ENCODE measurements at places on chromosomes 4 and X.

DNA sequence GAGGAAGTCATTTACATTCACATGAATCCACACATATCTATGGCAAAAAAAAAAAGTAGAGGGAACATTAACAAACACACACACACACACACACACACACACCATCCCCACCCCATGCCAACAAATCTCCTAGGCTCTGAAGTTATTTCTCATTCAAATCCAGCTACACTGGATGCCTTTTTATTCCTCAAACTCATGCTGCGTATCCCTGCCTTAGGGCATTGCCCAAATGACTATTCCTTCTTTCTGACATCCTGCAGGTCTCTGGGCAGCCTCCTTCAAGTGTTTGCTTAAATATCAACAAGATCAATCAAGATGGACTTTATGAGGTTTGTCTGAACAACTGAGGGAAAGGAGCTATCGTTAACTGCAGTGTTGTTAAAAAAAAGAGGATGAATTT is 106.5 kb upstream of the FAM9A start:
- no peak for DNase-seq

GRCh38 chr4:83625821-83626220 is 89.9 kb downstream of the GPAT3 start:
- no peak for DNase-seq

- no peak for DNase-seq
Observed at GRCh38 chr4:99157478-99157935, 13.4 kb upstream of the ADH4 start.

GRCh38 chr4:112183252-112183651 is 38.0 kb downstream of the FAM241A start:
- no peak for DNase-seq

- no peak for DNase-seq
Observed at GRCh38 chr4:41507291-41507947, 30.5 kb upstream of the LIMCH1 start.

DNA sequence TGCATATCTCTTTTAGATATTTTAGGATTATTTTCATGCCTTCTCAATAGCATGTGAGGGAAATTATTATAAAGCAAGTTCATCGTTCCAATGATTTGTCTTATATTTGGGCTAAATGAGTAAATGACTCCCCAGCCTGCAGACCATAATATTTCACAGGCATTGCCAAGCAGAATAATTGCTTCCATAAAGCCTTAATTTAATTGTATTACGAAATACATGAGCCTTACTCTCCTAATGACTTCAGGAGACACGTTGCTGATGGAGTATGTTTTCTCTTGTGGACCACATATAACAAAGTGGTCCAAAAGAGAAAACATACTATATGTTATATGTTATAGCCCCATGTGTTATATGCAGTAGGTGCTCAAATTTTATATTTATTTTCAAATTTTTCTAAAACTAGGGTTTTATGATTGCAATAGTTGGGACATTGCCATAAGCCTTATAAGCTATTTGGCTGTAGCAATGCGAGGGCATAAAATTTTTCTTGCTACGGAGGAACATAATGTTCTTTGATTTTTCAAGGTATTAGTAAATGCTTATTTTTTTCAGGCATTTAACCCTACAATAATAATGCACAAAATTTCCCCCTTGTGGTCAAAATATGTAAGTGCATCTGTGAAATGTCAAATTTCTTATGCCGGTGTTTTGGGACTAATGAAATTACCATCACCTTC is 26.2 kb upstream of the TMPRSS11D start:
- DNase-seq = peak; percentile 13
